ENCODE measurements at places on chromosomes 1 and 21. TPM values are rescaled to one million over a fixed set of nuclear protein-coding genes. Genes with fewer than 3 reads are reported as not detected.
A peak's percentile ranks its signal among the peaks of the same experiment; 100 is the strongest.

RXRG gene
- not detected for total RNA-seq

GRCh38 chr1:118136187-118136941 is 48.7 kb downstream of the SPAG17 start:
- no peak overlapping the region for H3K4me3 ChIP-seq
- no peaks in the 10 kb centered on the region for H3K27me3 ChIP-seq
- H3K36me3 ChIP-seq, result no peaks in the 10 kb centered on the region
- no peak for DNase-seq

- DNase-seq, result peak; percentile 18
- H3K4me3 ChIP-seq, result no peak overlapping the region
- no peak overlapping the region for H3K27ac ChIP-seq
- H3K4me1 ChIP-seq, result no peaks in the 10 kb centered on the region
- H3K36me3 ChIP-seq, result no peaks in the 10 kb centered on the region
Measured at GRCh38 chr21:35400233-35400939, 351.3 kb upstream of the RUNX1 start.

NRDC gene
- total RNA-seq, result 90.6 TPM

CELF3 gene
- not detected for total RNA-seq

GRCh38 chr1:220894924-220895256 is 15.6 kb downstream of the HLX start:
- H3K4me1 ChIP-seq, result no peaks in the 10 kb centered on the region
- no peaks in the 10 kb centered on the region for H3K36me3 ChIP-seq
- peaks cover 59% of the 10 kb centered on the region for H3K27me3 ChIP-seq

SPATA1 gene
- total RNA-seq, result 0.33 TPM

- H3K27ac ChIP-seq, result no peak overlapping the region
- DNase-seq, result no peak
- H3K4me3 ChIP-seq, result no peak overlapping the region
- H3K36me3 ChIP-seq, result no peaks in the 10 kb centered on the region
- H3K4me1 ChIP-seq, result no peaks in the 10 kb centered on the region
Measured at GRCh38 chr1:3955196-3955772, 55.2 kb upstream of the C1orf174 start.

DNA sequence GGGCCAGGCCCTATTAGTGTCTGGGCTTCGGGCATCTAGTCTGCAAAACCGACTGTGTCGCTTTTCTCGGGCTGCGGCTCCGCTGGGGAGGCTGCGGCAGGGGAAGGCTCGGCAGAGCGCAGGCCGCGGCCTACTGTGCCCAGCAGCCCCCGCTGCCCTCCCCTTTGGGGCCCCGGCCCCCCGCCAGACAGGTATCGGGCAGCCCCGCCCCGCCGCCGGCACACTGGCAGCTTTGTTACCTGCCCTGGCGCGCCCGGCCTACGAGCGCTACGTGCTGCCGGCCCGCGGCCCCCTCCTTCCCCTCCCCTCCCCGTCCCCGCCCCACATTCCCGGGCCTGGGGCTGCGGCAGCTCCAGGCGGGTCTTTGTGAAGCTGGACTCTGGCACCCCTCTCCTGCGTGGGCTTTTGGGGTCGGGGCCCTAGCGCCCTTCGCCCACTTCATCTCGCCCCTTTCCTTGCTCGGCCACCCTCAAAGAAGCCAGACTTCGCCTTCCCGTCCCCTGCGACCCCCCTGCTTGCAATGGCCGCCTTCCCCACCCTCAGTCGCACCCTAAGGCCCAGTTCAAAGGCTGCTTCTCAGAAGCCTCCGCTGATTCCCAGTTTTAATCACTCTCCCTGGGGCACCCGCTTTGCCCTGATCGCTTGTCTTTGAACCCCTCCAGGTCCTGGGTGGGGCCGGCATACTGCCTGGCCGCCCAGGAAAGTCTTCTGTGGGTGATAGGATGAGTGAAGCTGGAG is 48.9 kb upstream of the SLC2A1 start:
- no peaks in the 10 kb centered on the region for H3K36me3 ChIP-seq
- no peaks in the 10 kb centered on the region for H3K4me1 ChIP-seq
- DNase-seq, result peak; percentile 61
- no peaks in the 10 kb centered on the region for H3K27me3 ChIP-seq
- H3K4me3 ChIP-seq, result no peak overlapping the region

- DNase-seq, result no peak
- H3K27ac ChIP-seq, result no peak overlapping the region
- H3K27me3 ChIP-seq, result no peaks in the 10 kb centered on the region
- H3K36me3 ChIP-seq, result no peaks in the 10 kb centered on the region
- H3K4me3 ChIP-seq, result no peak overlapping the region
Measured at GRCh38 chr1:233490488-233490887, 123.4 kb upstream of the KCNK1 start.

DNA sequence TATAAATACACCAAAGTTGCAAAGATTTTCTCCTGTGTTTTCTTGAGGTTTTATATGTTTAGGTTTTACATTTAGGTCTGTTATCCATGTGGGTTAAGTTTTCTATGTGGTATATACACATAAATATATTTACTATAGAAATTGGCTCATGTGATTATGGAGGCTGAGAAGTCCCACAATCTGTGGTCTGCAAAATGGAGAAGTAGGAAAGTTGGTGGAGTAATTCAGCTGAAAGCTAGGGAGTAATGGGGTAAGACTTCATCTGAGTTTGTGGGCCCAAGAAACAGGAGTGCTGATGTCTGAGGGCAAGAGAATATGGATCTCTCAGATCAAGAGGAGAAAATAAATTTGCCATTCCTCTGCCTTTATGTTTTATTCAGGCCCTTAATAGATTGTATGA is 146.0 kb downstream of the GPATCH2 start:
- H3K4me3 ChIP-seq, result no peak overlapping the region
- no peak overlapping the region for H3K27ac ChIP-seq
- no peak for DNase-seq
- H3K27me3 ChIP-seq, result no peaks in the 10 kb centered on the region
- no peaks in the 10 kb centered on the region for H3K36me3 ChIP-seq

CELSR2 gene
- total RNA-seq, result 1.3 TPM

- H3K27ac ChIP-seq, result no peak overlapping the region
- no peaks in the 10 kb centered on the region for H3K36me3 ChIP-seq
- no peaks in the 10 kb centered on the region for H3K4me1 ChIP-seq
- H3K4me3 ChIP-seq, result no peak overlapping the region
Measured at GRCh38 chr1:228664399-228664914, 70.8 kb upstream of the RHOU start.

FAM167B gene
- total RNA-seq, result 0.64 TPM

SMIM1 gene
- total RNA-seq, result 4.7 TPM

- H3K4me1 ChIP-seq, result peaks cover 6% of the 10 kb centered on the region
- DNase-seq, result no peak
- peaks cover 78% of the 10 kb centered on the region for H3K27me3 ChIP-seq
Measured at GRCh38 chr1:46485564-46486431, 3.8 kb upstream of the DMBX1 start.

JMJD4 gene
- total RNA-seq, result 21.0 TPM

GABPB2 gene
- total RNA-seq, result 20.6 TPM

DNA sequence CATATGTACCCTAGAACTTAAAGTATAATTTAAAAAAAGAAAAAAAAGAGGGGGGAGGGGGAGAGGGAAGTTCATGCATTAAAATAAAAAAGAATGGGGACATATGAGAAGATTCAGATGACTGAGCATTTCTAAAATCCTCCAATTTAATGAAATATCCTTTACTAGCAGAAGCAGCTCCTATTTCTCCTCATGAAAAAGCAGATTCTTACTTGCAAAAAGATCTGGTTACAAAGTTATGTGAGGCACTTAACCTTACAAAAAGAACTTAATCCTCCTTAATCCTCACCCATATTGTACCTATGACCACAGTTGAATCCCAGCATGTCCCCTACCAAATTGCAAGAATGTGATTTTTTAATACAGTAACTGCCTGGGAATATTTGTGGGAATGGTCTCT is 298.5 kb downstream of the SRGAP2C start:
- H3K27ac ChIP-seq, result no peak overlapping the region
- H3K36me3 ChIP-seq, result no peaks in the 10 kb centered on the region
- DNase-seq, result no peak
- no peaks in the 10 kb centered on the region for H3K27me3 ChIP-seq

DNA sequence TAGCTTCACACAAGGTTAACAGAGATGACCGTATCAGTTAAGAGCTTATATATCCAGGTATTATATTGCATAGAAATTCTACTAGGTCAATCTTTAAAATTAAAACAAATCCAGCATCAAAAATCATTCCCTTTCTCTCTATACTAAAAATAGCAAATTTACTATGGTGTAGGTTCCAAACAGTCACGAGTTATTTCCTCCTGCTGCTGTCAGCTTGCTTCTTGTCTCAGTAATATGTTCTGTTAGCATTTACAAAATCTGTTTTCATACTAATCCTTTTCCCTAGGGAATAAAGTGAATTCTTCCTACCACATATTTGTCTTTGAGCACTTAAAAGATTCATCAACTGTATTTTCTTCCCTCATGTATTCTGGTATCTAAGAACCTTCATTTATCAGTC is 2.5 kb downstream of the WDR26 start:
- peak overlapping the region; percentile 99 for H3K27ac ChIP-seq
- H3K4me3 ChIP-seq, result peak overlapping the region; percentile 83
- no peaks in the 10 kb centered on the region for H3K36me3 ChIP-seq
- DNase-seq, result no peak

GRCh38 chr1:204445860-204446412 is 34.3 kb upstream of the PPP1R15B start:
- H3K27ac ChIP-seq, result peak overlapping the region; percentile 35
- H3K27me3 ChIP-seq, result no peaks in the 10 kb centered on the region
- H3K36me3 ChIP-seq, result no peaks in the 10 kb centered on the region
- DNase-seq, result no peak
- H3K4me3 ChIP-seq, result no peak overlapping the region

ZSCAN20 gene
- total RNA-seq, result 4.2 TPM

MIXL1 gene
- total RNA-seq, result not detected
